ENCODE measurements at places on chromosomes 4 and X.

- DNase-seq = no peak
These were observed 68.9 kb upstream of the NRK start for GRCh38 chrX:105753411-105753810.

- no peak for DNase-seq
These were observed 371.3 kb downstream of the GPM6A start for GRCh38 chr4:175440786-175441185.

DNA sequence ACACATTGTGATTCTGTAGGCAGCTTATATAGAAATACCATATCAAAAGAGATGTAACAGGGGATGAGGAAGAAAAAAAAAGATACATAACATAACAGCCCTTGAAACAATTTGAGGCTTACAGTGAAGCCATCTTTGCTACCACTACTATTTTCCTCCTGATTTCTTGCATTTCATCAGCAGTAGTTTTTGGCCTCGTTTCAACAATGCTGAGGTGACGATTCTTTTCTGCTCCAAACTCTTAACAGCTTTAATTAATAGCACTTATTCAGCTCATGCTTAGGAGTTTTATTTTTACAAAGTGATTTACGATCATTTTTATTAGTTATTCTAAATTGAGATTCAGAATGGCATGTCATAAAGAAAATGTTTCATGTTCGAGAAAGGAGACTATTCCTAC is 163.2 kb downstream of the DCK start:
- DNase-seq = no peak

DNA sequence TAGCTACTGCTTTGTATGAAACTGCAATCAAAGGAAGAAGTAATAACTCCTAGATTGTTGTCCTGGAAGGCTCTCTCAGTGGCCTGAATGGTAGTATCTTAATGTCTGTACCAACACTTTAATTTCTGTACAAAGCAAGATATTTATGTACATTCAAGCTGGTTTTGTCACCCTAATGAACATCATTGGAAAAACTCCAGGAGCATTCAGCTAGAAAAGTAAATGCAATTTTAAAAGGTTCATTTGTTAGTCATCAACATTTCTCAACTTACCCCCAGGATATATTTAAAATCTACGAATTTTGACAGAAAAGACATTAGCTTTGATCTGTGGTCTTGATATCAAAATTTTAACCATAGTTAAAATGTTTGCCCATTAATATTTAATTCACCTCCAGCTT is 80.0 kb upstream of the FGF13 start:
- DNase-seq = no peak

DNA sequence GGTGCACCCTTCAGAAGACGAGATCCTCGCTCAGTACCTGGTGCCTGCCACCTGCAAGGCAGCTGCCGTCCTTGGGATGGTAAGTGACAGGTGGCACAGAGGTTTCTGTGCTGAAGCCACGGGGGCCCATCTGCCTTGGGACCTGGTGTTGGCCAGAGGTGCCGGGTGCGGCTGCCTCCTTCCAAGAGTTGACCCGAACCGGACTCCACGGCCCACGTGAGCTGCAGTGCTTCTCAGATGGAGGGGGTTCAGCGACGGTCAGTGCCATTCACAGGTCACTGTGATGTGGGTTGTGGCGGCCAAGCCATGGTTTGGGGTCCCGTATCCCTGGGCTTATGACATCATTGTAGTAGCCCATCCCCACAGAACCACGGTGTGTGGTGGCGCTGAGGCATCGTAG is 19.0 kb upstream of the MSANTD1 start:
- no peak for DNase-seq

DNA sequence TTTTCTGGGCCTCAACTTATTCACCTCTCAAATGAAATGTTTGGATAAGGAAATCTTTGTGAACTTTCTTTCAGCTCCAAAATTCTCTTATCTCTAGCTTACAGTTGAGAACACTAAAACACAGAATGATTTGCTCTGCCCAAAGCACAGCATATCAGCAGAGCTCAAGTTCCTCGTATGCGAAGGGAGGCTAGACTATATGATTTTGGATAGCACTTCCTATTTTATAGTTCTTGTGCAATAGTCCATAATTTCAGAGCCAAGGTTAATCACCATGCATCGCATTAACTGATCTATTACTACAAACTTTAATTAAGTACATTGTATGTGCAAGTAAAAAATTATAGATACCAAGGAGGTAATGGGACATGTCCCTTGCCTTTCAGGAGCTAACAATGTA is 27.0 kb upstream of the KLHL13 start:
- DNase-seq = no peak
